ENCODE measurements at places on chromosomes 1 and 21.

GRCh38 chr1:113759333-113760101 lies at the start of gene PHTF1:
TSS of gene PHTF1 (minus strand) at chr1:113759486. CDS start at chr1:113758703, 783 bp downstream.
- peak; percentile 23 for DNase-seq

DNA sequence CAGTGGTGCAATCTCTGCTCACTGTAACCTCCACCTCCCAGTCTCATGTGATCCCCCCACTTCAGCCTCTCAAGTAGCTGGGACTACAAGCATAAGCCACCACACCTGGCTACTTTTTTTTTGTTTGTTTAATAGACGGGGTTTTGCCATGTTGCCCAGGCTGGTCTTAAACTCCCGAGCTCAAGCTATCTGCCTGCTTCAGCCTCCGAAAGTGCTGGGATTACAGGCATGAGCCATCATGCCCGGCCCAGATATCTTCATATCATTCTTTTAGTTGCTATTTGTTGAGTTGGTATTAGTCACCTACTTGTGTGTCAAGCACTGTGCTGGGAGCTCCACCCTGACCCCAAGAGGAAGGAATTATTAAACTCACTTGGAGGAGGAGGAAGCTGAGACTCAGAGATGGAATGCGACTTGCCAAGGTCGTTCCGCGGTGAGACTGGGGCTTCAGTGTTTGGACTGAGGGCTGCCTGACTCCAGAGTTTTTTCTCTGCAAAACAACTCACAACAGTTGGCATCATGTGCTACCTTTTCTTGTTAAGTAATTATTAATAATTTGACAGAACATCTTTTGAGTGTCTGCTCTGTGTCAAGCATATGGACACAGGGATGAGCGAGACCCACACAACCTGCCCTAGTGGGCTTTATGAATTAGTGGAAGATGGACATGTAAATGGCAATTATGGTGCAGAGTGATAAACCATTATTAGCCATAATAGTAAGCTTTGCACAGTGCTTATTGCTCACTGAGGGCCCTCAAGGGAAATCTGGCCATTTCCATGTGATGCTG lies 132.0 kb downstream of the FOXD2 start:
- DNase-seq: no peak

DNA sequence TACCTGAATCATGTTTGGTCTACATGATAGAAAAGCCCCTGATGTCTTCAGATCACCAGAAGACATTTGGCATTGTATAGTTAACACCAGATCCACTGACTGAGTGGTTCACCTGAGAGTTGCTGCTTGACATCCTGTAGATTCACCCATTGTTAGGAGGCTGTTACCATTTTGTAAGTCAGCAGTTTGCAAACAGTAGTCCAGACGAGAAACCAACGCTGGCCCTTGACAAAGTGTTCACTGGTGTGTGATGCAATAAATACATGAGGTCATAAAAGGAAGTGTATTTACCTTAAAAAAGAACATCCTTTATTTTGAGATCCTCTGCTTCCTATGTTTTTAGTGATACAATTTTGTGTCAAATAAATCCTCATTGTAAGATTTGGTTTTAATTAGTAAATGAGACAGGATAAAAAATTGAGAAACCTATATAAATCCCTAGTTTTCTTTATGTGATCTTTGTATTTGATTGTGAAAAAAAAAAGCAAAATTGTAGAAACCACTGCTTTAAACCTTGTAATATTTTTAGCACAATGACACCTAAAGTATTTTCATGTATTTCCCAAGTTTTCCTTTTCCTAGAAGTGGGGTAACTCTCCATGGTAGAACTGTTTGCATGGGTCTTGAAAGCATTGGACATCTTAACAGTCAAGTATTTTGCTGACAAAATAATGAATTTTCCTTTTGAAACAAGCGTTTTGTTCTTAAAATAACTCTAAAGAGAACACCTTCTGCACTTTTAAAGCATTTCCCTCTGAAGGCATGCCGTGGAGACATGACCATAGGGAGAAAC lies 204.3 kb downstream of the FGGY start:
- DNase-seq: no peak

DNA sequence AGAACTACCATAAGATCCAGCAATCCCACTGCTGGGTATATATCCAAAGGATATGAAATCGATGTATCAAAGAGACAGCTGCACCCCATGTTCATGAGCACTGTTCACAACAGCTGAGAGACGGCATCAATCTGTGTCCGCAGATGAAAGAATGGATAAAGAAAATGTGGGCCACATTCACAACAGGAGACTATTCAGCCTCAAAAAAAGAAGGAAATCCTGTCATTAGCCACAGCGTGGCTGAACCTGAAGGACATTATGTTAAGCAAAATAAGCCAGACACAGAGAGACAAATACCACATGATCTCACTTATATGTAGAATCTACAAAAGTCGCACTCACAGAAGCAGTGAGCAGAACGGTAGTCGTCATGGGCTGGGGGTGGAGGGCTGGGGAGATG lies 99.2 kb upstream of the IFFO2 start:
- DNase-seq: no peak

DNA sequence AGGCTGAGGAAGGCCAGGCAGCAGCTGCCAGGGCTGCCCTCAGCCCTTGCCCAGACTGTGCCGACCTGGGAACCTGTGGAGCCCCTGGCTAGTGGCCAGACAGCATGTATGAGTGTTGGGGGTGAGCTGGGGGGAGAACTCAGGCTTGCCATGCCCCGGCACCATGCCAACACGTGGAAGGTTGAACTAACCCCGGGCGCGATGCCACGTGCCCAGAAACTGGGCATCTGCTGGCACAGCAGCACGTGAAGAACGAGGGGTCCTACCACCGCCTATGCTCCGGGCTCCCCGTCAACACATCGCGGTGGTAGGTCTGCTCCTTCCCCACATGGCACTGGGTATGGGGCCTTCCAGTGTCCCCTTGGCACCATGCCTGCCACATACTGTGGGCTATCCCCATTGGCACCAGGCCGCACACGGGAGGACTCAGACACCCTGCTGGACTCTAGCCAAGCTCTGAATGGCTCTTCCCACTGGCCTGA lies 68.7 kb downstream of the CASZ1 start:
- no peak for DNase-seq

DNA sequence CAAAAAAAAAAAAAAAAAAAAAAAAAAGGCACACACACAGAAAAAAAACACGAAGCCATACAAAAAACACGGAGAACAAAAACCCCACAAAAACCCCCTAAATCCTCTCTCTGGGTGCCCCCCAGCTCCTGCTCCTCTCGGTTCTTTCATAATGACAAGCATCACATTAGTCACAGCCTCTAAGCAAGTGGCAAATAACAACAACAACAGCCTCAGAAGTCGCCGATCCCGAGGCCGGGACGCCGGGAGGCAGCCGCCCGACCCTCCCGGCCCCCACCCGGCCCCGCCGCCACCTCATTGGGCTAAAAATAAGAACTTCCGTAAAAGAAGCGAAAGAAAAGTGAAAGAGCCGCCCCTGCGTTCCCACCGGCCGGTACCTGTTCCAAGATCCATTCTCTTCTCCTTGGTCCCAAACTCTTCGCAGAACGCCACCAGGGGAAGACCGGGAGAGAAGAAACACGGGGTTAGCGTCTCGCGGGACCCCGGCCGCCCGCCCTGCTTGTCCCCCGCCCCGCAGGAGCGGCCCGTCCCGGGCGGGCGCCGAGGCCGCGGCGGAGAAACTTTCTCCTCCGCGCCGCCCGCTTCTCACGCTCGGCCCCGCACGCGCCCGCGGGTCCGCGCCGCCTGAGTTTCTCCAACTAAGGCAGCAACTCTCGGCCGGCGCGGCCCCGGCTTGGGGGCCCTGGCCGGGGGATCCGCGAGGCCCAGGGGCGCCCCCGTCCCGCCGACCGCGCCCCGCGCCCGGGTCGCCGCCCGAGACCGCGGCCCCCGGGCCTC lies 102.8 kb downstream of the CASZ1 start:
- no peak for DNase-seq

- DNase-seq: no peak
These were observed 29.3 kb upstream of the DDAH1 start for GRCh38 chr1:85494074-85494903.

DNA sequence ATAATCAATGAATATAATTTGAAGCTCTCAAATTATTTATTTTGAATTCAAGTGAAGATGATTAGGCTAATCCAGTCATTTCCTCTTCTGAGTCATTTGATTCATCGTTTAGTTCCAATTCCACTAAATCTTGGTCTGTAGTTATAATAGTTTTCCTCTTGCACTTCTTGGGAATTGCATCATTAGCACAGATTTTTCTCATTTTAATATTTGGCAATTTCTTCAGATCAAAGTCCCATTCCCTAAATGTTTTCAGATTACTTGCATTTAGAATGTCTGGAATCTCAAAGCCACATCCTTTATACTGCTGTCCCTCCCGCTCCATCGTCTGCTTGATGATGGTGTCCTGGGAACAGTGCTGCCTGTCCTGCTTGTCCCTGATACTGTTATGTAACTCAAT lies 43.5 kb downstream of the MAST2 start:
- DNase-seq: no peak

- no peak for DNase-seq
These were observed 409.9 kb upstream of the NFIA start for GRCh38 chr1:60672449-60672848.

- no peak for DNase-seq
These were observed 245.4 kb downstream of the SMYD3 start for GRCh38 chr1:246261639-246262038.

DNA sequence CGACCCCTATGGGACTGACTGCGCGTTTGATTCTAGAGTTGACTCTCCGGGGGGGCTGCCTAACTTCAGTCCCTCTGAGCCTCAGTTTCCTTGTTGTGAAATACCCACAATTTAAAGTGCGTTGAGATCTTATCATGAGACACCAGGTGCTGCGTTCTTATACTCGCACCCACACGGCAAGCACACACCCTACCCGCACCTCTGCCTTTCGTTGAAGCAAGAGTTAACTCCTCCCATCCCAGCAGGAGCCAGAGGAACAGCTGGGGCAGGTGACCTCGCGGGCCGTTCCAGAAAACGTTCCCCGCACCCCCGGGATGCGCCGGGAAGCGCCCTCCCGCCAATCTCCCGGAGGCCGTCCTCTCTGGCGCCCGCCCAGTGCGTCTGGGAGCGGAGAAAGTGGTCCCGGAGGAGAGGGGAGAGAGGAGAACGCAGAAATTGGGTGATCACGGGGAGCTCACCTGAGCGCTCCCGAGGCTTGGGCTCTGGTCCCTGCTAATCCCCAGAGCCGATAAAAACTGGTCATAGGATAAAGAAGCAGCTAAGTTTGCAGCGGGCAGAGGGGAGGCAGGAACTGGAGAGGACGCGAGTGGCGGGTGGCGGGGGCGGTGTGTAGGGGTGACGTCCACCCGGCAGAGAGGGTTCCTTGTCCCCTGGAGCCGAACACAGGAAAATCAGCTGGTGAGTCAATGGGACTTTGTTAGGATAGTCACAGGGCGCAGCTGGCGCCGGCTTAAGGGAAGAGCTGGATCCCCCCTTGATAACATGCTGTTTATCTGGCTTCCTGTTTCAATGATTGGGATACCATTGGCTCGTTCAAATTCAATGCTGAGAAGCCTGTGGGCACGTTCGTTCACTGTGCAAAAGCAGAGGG lies 869 bp downstream of the NAV1 start:
- no peak for DNase-seq

DNA sequence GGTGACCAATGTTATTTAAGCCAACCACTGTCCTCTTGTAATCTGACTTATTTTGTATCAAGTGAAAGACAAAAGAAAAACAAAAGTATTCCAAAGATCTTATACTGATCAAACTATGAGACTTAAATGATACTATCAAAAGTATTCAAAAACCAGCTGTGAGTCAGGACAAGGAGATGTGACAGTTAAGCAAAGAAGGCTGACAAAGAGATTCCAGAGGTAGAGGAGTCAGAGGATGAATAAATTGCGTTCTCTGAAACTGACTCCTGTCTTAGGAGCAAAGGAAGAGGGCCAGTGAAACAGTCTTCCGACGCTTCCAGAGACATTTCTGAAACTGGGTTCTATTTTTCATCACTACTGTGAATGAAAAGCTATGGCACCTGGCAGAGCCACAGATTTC lies 20.9 kb downstream of the TMEM50B start:
- DNase-seq: no peak

DNA sequence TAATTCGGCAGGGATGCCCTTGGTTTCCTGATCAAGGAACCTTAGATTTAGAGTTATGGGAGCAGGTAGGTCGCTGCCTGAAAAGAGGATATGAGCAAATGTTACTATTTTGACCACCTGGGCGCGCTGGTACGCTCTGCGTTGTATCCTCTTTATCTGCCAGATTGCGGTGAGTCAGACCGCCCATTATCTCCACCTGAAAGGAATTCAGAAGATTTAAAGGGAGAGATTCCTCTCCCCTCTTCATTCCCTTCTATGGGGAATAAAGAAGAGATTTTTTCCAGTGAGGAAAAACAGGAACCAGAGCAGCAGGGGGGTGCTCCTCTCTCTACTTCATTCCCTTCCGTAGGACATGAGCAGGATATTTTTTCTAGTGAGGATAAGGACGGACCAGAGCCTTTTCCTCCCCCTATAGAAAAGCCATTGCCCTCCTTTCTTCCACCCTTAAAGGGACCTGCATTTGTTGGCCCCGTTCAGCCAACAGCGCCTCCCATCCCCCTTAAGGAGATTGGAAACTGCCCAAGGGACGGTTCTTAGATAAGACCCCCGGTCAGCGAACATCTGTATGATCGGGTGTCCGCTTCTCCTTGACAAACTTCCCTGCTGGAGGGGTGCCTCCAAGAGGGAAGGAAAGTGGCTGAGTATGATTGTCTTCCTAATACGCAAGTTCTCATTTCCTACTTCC lies 34.1 kb downstream of the CLCA1 start:
- no peak for DNase-seq

DNA sequence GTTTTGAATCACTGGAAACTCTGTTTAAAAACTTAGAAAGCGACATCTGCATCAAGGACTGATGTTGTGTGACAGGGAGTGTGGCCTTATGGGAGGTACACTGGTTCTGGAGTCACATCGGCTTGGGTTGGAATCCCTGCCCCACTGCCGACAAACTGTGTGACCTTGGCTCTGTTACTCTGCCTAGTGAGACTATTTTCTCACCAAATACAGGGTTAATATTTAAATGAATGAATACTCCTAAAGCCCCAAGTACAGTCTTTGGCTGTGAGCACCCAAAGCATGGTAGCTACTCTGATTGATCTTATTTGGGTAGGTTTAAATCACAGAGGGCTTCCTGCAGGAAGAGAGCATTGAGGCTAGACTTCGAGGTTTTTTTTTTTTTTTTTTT lies 102.0 kb downstream of the ACTL8 start:
- no peak for DNase-seq

DNA sequence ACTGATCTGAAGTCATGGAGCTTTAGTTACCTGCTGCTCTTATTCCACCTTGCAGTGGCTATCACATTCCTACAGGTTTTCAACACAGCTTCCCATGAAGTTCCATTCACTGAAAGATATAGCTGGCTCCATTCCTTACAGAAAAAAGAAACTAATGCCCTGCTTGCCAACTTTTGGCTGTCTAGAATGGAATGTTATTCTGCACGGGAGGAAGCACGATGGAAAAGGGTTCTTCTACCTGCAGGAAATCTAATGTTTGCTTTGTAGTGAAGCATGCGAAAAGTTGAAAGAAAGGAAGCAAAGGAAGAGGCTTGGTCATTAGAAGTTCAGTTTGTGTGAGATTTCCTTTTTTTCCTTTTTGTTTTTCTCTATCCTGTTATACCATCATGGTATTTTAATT lies 32.6 kb downstream of the GIPC2 start:
- no peak for DNase-seq

All from NCI-H1417 treated with DMSO at 0.1 percent for 48 hours (cell line).